ENCODE measurements at places on chromosomes 1 and 21. TPM values are rescaled to one million over a fixed set of nuclear protein-coding genes. Genes with fewer than 3 reads are reported as not detected.
A peak's percentile ranks its signal among the peaks of the same experiment; 100 is the strongest.

DNA sequence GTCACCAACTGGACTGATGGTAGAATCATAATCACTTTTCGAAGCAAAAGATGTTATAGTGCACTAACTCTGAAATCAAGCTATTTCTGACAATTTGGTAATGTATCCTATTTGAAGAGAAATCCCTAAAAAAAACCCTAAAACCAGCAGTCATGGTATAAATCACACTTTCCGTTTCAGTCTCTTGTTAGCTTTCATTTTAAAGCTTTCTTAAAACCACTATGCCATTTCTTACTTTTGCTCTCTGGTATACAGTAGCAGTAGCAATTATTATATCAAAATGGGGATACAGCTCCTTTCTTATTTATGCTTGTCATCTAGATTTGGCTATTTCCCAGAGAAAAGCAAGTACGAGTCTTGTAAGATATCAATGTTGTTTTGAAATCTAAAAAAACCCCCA, 323.3 kb downstream of the KCTD3 start:
- no peak for DNase-seq

Gene EXTL1
- 26.3 TPM for total RNA-seq

Gene FCRL5
- not detected for total RNA-seq

- DNase-seq: no peak
These were observed 386.3 kb downstream of the DISC1 start for GRCh38 chr1:232012773-232013386.

DNA sequence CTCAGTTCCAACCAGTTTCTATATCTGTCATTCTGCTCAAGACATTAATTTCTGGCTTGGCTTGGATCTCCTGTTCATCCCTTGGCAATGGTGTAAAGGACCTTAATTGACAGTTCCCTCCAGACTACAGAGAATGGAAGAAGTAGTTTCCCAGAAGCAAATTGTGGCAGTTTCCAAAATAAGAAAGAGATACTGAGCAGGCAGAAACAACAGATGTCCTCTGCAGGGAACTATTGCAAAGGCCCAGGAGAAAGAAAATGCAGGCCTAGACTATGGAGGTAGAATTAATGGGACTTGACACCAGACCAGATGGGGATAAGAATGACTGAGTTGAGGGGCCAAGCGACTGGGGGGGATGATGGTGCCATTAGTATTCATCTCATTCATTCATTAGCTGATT, 6.1 kb upstream of the AK2 start:
- no peak for DNase-seq

- DNase-seq: no peak
These were observed 118.5 kb upstream of the C1orf174 start for GRCh38 chr1:4018466-4019146.

GRCh38 chr1:7646981-7647901, 123.9 kb upstream of the VAMP3 start:
- DNase-seq: peak; percentile 83

GRCh38 chr1:97505289-97505688, 415.5 kb downstream of the DPYD start:
- no peak for DNase-seq

GRCh38 chr1:228867951-228868730, 132.9 kb downstream of the RHOU start:
- peak; percentile 74 for DNase-seq

GRCh38 chr1:88774151-88774556, 90.1 kb downstream of the PKN2 start:
- peak; percentile 92 for DNase-seq

DNA sequence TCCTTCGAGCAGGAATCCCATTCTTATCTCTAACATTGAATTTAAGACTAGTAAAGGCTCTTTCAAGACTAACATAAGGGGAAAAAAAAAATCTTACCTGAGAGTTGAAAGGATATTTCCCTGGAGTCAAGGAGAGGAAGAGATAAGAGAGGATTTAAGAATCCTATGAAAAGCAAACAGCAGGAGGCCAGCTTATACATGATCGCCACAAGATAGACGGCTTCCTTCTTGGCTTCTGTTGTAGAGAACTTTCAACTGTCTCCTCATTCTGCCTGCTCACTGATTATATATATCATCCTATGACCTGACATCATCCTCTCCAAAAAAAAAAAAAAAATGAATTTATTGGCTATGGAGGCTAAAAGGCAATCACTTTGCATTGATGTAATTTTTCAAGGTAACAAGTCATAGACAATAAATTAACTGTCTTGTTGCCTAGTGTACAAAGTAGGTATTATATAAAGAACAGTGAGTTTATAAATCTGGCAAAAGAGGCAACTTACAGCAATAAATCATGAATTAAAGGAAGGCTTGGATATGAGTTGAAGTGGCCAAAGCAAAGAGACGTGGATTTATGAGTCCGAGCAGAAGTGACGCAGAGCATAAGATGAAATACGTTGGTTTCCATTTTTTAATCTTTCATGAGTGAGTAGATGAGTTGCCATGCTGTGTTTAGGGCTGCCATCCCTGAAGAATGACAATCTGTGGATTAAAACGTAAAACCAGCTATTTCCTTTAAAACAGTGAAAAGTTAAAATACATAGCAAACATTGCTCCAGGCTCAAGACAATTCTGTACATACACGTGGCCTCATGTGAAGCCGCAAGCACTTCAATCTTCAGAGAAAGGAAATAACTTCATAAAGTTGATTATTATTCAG, at the start of gene UTS2:
Gene UTS2, minus strand, starts transcription at position 262 of the 880 bp plus-strand sequence. Its CDS starts 62 bp downstream, at position 200.
- no peak for DNase-seq

- no peak for DNase-seq
These were observed 210.3 kb downstream of the SETD4 start for GRCh38 chr21:35850029-35850428.

Gene MIXL1
- total RNA-seq: not detected

DNA sequence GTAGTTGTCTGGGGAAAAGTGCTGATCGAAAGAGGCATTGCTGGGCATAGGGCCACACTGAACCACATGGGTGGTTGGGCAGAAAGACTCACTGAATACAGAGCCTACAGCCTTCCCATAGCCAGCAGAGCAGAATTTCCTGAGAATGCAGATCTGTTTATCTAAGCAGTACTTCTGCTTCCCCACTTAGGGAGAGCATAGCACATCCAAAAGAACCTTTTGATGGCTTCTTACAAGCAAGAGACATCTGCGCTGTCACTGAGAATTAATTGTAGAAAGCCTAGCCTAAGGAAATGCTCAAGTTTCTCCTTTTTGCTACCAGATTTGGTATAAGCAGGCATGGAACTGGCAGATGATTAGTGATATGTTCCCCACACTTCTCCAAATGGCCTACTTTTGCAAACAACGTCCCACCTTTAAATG, 13.0 kb upstream of the KLHDC8A start:
- DNase-seq: peak; percentile 46

DNA sequence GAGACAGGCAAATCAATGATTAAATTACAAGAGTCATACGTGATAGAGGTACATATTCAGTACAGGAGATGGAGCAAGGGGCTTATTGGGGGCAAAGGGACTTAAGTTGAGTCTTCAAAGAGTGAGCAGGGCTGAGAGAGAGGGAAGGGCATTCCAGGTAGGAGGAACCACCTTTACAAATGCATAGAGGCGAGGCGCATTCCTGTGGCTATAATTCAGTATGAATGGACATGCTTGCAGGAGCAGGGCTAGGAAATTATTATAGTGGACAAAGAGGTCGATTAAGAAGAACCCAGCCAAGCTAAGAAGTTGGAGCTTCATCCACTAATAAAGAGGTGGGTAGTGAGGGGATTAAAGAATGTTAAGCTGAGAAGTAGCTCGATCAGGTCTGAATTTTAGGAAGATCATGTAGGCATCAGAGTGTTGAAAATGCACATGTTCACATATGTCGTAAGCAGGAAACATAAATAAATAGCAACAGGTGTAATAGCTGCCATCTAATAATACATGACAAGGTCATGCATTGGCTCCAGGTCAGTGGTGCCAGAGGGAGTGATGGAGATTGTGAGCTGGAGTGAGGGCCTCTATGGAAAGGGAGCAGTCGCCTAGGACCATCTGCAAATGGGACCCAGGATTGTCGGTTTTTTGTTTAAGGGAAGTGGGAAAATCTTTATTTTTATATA, 12.0 kb upstream of the HNRNPU start:
- no peak for DNase-seq

Gene SPATA21
- total RNA-seq: not detected

DNA sequence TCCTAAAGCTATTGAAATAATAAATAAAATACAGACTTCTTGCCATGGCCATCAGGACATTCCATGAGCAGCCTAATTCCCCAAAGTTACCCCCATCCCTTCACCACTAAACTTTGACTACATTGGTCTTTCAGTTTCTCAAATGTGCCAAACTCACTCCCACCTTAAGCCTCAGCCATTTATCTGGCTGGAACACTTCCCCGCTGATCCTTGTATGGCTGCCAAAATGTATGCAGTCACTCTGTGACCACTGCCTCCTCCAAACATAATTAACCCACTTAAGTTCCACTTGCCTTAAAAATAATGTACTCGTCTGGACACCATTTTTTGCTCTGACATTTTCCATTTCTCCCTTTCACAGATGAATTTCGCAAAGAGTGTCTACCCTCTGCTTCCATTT, 407.4 kb downstream of the NTNG1 start:
- no peak for DNase-seq

DNA sequence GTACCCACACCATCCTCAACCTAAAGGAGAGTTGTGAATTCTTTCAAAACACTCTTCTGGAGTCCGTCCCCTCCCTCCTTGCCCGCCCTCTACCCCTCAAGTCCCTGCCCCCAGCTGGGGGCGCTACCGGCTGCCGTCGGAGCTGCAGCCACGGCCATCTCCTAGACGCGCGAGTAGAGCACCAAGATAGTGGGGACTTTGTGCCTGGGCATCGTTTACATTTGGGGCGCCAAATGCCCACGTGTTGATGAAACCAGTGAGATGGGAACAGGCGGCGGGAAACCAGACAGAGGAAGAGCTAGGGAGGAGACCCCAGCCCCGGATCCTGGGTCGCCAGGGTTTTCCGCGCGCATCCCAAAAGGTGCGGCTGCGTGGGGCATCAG, 638 bp upstream of the OLIG2 start:
- no peak for DNase-seq

DNA sequence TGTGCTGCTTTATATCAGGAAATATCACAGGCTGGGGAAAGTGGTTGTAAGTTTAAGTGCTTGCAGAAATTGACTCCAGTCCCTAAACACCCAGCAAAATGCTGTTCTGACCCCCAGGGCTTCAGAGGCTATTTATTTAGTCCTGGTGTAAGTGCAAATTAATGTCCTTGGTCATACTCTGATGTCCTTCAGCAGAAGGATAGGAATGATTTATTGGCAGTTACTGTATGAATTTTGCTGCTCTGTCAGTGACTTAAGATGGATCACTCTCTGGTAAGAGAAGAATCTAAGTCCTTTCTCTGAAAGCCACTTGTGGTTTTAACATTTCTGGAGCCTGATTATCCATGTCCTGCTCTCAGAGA, 21.9 kb downstream of the FAM20B start:
- no peak for DNase-seq

DNA sequence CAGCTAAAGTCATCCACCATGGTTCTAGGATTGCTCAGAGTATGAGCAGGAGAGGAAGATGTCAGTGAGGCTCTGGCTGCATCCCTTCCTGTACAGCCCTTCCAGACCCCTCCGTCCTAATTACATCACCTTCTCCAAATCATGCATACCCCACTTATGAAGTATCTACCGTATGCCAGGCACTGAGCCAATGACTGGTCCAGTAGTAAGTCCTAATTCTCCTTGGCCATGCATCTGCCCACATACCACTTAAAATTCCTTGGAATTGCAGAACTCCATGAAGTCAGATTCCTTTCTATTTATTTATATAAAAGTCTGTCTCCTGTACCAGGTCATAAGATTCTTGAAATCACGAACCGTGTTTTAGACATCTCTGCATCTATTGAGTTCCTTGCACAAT, 106.1 kb downstream of the SEC16B start:
- DNase-seq: no peak

Gene LCA5L
- not detected for total RNA-seq

Gene GPR157
- total RNA-seq: 7.0 TPM

- DNase-seq: no peak
These were observed 34.2 kb downstream of the AHDC1 start for GRCh38 chr1:27569506-27570291.

Gene FBXO2
- total RNA-seq: 5.0 TPM

DNA sequence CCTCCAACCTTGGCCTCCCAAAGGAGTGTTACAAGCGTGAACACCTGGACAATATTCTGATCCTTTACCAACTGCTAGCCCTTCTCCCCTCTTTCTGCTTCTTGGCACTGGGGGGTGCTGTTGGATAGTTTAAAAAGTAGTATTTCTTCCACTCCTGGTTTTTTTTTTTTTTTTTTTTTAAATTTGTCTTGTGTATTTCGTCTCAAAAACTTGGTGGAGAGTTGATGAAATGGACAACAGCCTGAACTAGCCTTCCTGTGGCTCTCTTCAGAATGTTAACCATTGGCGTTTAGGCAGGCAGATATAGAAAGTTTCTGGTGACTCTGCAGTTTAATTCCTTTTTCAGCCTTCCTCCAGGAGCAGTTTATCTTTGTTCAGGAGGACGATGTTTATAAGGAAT, 69.7 kb upstream of the USP24 start:
- DNase-seq: peak; percentile 79

GRCh38 chr21:31457675-31458074, 113.6 kb upstream of the TIAM1 start:
- DNase-seq: no peak

Gene PARP1
- total RNA-seq: 33.5 TPM

Gene TNFSF4
- not detected for total RNA-seq

Gene OR2T35
- total RNA-seq: not detected

- no peak for DNase-seq
These were observed 185.5 kb downstream of the ZNF281 start for GRCh38 chr1:200224315-200224714.

GRCh38 chr1:30417001-30417700, 306.2 kb downstream of the MATN1 start:
- peak; percentile 17 for DNase-seq

Gene BEND5
- total RNA-seq: 10.1 TPM

Gene HTR1D
- total RNA-seq: not detected

Gene BACE2
- total RNA-seq: 83.0 TPM

Gene FABP3
- total RNA-seq: 10.6 TPM

DNA sequence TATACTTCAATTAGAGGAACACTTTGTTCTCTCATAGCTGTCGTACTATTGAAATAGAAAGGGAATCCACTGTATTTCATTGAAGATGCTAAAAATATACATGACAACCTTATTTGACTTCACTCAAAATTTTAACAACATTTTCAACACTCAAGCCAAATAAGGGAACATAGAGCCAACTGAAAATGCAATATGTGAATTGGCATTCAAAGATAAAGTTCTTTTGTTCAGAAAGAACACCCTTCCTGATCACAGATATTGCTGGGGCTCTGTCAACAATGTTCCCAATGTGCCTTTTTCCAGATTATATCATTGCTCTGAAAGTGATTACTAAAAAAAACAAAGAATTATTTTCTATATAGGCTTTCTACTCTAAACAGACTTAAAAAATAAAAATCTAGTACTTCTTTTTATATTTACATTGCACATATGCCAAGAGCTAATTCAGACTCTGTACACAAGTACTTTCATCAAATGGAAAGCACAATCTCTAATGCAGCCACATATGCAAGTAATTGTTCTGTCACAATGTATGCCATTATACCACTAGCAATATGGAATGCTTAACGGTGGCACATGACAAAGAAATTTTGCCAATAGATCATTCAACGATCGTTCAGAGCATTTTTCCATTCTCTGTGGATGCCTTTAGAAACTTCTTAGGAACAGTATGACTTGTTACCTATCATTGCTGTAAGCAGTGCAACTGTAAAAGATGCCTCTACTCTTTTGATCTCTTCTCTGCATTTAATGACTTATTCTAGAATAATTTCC, 171.0 kb downstream of the EIF4G3 start:
- no peak for DNase-seq

Gene GLMN
- total RNA-seq: 13.8 TPM
